ENCODE measurements at places on chromosomes 6 and 20. TPM values are rescaled to one million over a fixed set of nuclear protein-coding genes. Genes with fewer than 3 reads are reported as not detected.

ADGRG6 gene
- 18.9 TPM for total RNA-seq

IDH3B gene
- total RNA-seq: 109 TPM

FAM50B gene
- total RNA-seq: 18.3 TPM

L3MBTL1 gene
- total RNA-seq: 8.1 TPM

TUBB2B gene
- total RNA-seq: 3.4 TPM

All from subcutaneous adipose tissue (tissue), 4 donors.